Astrocyte of the hippocampus (primary cell): ENCODE measurements at places on chromosomes 5 and 9.
A peak's percentile ranks its signal among the peaks of the same experiment; 100 is the strongest.

- no peak for DNase-seq
Observed at GRCh38 chr5:78719504-78720219, 71.1 kb upstream of the LHFPL2 start.

- peak; percentile 77 for DNase-seq
Observed at GRCh38 chr5:91332267-91333045, 50.7 kb downstream of the ARRDC3 start.

GRCh38 chr5:168268949-168269936 lies 22.2 kb upstream of the WWC1 start:
- peak; percentile 97 for DNase-seq

- DNase-seq = no peak
Observed at GRCh38 chr9:68732405-68733020, 27.5 kb downstream of the PIP5K1B start.

DNA sequence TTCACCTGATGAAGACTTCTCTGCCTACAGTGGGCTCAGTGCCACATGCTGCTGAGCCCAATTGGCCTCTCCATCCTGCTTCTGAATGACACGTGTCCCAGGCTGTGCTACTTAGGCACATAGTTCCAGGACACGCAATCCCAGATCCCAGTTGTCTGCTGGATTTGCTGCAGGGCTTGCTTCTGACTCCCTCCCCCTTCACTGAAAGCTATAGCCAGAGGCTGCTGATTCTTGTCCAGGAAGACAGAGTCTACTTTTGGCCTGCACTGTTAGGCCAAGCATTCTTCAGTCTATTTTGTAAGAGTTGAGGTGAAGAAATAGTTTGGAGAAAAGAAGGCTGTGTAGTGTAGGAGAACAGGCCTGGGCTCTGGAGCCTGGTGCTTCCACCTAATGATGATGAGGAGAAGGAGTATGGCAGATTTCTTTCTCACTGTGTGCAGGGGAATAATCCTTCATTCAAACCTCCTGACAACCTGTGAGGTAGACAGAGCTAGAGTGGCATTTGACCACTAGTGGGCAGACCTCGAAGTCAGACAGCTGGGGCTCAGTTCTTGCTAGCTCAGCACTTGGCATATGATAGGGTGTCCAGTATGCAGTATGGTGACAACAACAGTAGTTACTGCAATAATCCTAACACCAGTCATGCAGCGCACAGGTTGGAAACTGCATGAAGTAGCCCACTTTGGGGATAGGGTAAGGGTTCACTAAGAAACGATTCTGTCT lies 19.5 kb upstream of the ASPN start:
- DNase-seq = no peak

- peak; percentile 33 for DNase-seq
Observed at GRCh38 chr5:146447734-146448380, 724 bp downstream of the TCERG1 start.

GRCh38 chr5:159102311-159102934 lies 2.7 kb upstream of the EBF1 start:
- no peak for DNase-seq

DNA sequence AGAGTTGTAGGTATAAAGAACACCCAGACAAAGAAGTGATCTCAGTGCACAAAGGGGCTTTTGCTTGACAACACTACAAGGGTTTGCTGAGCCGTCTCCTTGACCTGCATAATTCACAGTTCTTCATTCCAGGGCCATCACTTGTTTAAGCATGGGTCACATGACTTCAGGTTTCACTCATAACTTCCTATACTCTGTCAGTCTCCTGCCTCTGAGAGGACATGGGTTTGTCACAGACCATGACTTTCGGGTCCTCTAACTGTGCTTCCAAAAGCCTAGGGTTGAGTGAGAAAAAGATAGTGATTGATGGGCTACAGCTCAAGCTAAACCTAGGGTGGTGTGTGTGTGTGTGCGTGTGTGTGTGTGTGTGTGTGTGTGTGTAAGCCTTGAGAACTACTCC lies 166.4 kb downstream of the CDH6 start:
- no peak for DNase-seq

GRCh38 chr9:126945682-126946081 lies 31.1 kb downstream of the RALGPS1 start:
- no peak for DNase-seq

GRCh38 chr5:104754311-104754995 lies 1191.9 kb upstream of the NUDT12 start:
- DNase-seq = no peak

DNA sequence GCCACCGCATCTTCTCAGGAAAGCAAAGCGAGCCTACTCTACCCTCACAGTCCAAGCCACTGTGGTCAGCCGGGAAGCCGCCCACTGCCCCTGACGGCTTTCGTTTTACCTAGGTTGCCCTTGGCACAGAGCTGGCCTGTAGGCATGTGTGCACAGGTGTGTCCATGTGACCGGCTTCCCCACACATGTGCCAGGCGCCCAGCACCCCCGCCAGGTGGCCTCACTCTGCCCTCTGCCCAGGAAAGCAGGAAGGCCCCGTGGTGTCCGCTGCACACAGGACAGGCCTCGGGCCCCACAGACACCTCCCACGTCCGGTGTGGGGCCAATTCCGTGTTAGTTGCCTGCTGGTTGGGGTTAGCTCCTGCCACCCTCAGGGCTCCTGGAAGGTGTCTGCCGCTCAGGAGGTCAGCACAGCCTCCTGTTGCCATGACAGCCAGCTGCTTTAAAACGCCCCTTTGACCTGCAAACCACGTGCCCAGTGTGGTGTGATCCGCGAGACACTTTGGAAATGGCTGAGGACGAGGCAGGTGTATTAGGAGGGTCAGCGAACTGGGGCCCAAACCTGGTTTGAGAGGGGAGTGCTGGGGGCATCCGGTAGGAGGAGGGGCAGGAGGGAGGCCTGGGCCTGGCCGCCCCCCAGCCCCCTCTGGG lies 28.7 kb downstream of the TPPP start:
- no peak for DNase-seq

DNA sequence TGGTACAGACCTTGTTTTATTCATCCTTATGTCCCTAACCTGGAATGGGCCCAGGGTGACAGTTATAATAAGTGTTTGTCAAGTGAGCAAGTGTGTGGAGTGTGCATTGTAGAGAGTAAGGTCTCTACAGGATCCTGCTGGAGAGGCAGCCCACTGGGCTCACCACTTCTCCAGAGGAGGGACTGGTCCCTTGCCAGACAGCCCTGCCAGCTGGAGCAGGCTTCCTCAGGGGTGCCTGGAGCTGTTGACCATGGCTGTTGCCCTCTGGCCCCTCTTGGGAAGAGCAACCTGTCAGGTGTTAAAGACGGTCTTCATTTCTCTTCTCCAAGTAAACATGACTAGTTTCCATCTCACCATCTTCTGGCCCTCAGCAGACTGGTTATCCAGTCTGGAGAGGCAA lies 20.0 kb downstream of the IRF1 start:
- no peak for DNase-seq

GRCh38 chr5:168218746-168219145 lies 72.7 kb upstream of the WWC1 start:
- no peak for DNase-seq

DNA sequence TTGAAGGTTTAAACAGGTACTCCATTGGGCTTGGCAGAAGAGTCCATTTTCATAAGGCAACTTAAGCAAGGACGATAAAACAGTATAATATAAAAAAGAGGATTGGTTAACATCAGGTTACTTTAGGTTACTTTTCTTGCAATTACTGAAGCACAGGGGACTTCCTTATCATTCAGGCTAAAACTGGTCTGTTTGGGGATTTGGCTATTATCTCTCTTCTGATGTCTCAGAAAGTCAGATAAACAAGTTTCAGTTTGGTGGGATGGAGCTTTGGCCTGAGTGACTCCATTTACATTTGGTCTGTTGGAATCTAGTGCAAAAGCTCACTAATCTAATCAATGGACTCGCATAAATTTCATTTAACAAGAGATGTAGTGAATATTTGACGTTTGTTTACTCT lies 8.0 kb downstream of the GAPT start:
- no peak for DNase-seq

DNA sequence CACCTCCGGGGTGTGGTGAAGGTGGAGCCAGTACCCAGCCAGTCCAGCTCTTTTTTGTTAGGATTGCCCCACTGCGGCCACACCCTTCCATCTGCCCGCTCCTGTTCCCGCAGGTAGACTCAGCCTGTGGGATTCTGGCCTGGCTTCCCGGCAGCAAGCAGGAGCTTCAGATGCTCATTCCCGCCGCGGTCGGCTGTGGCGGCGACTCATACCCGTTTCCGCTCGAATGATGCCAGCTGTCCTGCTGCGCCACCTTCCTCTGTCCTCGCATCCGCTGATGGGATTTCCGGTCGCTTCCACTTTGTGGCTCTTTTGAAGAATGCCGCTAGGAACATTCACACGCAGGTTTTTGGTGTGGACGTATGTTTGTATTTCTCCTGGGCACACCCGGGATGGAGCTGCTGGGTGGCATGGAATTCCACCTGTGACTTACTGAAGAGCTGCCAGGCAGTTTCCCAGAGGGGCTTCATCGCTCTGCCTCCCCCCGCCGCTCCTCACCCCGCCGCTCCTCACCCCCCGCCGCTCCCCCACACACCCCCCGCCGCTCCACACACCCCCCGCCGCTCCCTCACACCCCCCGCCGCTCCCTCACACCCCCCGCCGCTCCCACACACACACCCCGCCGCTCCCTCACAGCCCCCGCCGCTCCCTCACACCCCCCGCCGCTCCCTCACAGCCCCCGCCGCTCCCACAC lies 60.3 kb downstream of the TENT4A start:
- no peak for DNase-seq

GRCh38 chr5:174903172-174903732 lies 178.9 kb downstream of the MSX2 start:
- no peak for DNase-seq
